ENCODE measurements at places on chromosomes 6 and 20. TPM values are rescaled to one million over a fixed set of nuclear protein-coding genes. Genes with fewer than 3 reads are reported as not detected.
A peak's percentile ranks its signal among the peaks of the same experiment; 100 is the strongest.

DNA sequence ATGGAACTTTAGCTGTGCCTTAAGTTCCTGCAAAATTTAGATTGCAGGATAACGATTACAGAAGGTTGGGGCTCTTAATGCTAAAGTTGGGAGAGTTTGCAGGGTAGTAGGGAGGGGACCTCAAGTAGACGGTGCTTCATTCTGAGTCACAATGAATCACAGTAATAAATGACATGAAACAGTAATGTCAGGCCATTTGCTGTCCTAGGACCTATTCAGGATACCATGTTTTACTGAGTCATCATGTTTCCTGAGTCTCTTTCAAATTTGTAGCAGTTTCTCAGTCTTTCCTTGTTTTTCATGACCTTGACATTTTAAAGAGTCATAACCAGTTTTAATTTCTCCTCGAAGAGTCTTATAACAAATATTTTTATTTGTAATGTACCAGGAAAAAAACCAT, 406.9 kb upstream of the MAP3K7 start:
- DNase-seq, result no peak

Gene CLIC5
- polyA plus RNA-seq, result 10.5 TPM

DNA sequence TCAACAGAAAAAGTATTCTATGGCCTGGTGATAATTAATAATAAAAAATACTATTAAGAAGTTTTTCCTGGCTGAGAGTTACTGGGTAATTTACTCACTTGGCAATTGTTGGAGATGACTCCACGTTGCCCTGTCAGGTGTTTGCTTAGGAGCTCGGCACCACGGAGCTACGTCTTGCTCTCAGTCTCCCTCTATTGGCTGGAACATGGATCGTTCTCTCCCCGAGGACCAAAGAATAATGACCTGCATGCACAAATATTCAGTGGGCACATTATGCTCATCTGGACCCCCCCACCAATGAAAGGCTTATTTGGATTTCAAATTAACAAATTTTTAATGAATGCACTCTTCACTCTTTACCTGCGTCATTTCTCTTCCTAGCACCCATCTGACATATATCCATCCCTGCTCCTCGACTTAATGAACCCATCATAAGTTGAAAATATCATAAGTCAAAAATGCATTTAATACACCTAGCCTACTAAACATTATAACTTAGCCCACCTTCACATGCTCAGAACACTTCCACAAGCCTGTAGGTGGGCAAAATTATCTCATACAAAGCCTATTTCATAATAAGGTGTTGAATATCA, 71.0 kb upstream of the CD83 start:
- DNase-seq, result peak; percentile 68

DNA sequence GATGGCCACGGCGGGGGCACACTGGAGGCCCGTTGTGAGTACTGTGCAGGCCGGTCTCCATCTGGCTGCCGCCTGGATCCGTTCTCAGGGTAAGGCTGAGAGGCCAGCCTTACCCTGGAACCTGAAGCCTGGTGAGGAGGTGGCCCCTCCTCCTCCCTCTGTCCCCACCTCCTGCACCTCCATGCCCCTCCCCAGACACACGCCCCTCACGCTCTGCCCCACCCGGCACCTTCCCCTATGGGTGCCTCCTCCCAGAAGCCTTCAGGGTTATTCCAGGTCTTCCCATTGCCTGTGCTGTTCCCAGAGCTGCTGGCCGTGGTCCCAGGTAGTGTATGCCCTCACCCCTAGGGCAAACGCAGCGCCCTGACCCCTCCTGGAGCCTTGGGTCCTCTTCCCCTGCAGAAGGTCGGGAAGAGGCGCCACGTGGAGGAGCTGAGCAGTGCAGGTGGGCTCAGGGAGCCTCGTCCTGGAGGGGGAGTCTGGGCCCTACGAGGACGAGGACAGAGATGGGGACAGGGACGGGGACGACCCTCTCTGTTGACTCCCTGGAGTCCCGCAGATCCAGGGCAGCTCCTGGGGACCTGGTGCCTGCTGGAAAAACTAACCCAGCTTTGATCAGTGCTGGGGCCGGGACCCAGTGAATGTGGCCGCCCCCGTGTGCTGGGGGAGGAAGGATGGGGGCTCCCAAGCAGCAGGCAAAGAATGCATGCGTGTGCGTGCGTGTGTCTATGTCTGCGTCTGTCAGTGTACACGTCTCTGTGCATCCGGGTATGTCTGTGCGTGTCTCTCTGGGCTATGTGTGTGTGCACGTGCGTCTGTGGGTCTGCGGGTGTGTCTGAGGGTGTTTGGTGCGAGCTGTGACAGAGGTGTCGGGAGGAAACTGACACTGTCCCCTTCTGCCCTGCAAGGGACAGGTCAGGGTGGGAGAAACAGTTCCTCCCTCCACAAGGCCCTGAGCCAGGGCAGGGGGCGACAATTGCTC, 8.2 kb upstream of the HRH3 start:
- DNase-seq, result no peak

Gene RIPOR2
- polyA plus RNA-seq, result 4.4 TPM

- no peak for DNase-seq
Observed at GRCh38 chr20:12179692-12180091, 262.0 kb downstream of the BTBD3 start.

GRCh38 chr6:139126255-139126654, 8.6 kb upstream of the HECA start:
- peak; percentile 87 for DNase-seq

DNA sequence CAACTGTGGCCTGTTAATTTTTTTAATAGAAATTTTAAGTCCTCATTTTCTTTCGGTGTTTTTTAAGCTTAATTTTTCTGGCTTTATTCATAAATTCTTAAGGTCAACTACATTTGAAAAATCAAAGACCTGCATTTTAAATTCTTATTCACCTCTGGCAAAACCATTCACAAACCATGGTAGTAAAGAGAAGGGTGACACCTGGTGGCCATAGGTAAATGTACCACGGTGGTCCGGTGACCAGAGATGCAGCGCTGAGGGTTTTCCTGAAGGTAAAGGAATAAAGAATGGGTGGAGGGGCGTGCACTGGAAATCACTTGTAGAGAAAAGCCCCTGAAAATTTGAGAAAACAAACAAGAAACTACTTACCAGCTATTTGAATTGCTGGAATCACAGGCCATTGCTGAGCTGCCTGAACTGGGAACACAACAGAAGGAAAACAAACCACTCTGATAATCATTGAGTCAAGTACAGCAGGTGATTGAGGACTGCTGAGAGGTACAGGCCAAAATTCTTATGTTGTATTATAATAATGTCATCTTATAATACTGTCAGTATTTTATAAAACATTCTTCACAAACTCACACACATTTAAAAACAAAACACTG, 10.1 kb downstream of the HFE start:
- peak; percentile 83 for DNase-seq

- DNase-seq, result no peak
Observed at GRCh38 chr6:22017272-22017671, 279.6 kb downstream of the PRL start.

Gene TINAG
- polyA plus RNA-seq, result not detected

DNA sequence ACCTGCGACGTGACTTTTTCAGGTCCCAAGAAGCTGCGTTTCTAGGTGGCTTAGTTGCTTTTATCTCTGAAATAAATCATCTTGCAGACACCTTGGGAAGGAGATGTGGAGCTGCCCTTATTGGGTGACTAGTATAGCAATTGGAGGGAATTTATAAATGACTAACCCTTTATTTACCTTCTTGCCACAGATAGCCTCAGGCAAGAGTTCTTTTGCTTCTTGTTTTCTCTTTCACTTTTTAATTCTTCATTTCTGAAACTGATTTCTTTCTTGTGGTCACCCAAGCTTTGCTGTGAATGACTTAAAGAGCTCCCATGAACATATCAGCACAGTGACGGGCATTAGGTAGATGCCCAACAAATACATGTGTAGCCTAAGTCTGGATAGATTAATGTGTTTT, 3.0 kb downstream of the ADGRF4 start:
- DNase-seq, result no peak

- DNase-seq, result peak; percentile 30
Observed at GRCh38 chr6:7674291-7674690, 51.6 kb upstream of the BMP6 start.

Gene LTA
- polyA plus RNA-seq, result not detected

Gene ACAT2
- polyA plus RNA-seq, result 179 TPM

DNA sequence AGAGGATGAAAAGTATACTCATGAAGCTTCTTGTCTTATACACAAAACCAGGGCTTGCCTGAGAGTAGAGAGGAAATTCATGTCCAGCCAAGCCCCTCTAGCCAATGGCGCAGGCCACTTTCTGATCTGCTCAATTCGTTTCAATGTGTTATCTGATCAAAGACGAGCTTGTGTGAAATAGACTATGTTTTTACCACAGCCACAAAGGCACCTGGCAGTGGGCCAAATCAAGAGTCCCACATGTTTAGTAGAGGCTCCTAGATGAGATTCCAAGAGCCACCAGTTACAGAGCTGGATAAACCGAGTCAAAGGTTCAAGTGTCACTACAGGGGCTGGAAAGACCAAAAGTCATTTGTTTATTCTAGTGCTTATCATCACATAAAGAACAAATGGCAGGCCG, 34.9 kb downstream of the GPLD1 start:
- no peak for DNase-seq

DNA sequence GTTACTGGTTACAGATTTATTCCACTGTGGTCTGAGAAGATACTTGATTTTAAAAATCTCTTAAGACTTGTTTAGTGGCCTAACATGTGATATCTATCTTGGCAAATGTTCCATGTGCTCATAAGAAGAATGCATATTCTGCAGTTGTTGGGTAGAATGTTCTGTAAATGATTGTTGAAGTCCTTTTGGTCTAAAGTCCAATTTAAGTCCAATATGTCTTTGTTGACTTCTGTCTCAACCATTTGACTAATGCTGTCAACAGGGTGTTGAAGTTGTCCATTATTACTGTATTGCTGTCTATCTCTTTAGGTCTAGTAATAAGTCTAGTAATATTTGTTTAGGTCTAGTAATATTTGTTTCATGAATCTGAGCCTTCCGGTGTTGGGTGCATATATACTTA, 387.8 kb upstream of the RUNX2 start:
- DNase-seq, result no peak

Gene EPHA7
- polyA plus RNA-seq, result 39.5 TPM

DNA sequence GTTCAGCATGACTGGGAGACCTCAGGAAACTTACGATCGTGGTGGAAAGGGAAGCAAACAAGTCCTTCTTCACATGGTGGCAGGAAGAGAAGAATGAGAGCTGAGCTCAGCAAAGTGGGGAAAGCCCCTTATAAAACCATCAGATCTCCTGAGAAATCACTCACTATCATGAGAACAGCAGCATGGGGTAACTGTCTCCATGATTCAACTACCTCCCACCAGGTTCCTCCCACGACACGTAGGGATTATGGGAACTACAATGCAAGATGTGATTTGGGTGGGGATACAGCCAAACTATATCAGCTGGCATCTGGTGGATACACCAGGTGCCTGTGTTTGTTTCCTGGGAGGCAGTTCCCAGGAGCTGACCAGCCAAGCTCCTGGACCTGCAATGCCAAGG, 4.9 kb downstream of the DDO start:
- no peak for DNase-seq

- DNase-seq, result peak; percentile 91
Observed at GRCh38 chr6:41917528-41917927, 3.4 kb downstream of the MED20 start.

GRCh38 chr6:148407372-148407771, 64.7 kb downstream of the SASH1 start:
- DNase-seq, result no peak

Gene RFX6
- polyA plus RNA-seq, result not detected

Gene PRICKLE4
- polyA plus RNA-seq, result 6.4 TPM

GRCh38 chr20:24814556-24815195, 134.4 kb upstream of the CST7 start:
- no peak for DNase-seq

- DNase-seq, result no peak
Observed at GRCh38 chr6:16503970-16504415, 257.3 kb downstream of the ATXN1 start.

Gene SULF2
- 2.8 TPM for polyA plus RNA-seq

- DNase-seq, result no peak
Observed at GRCh38 chr20:11178946-11179654, 505.3 kb upstream of the JAG1 start.

DNA sequence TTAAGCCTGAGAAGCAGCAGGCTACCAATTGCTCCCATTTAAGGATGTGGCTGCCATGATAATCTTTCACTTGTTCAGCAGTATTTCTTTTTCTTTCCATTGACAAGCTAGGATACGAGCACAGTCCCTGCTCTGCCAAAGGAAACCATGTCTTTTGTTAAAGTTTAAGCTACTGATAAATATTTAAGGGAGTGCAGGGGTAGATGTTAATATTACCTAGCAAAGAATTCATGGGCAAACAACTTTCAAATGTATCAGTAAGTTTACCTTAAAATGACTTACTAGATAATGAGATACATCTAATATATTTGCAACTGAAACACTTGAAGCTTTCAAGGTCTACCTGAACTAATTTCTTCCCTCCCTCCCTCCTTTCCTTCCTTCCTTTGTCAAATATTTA, 77.3 kb downstream of the OPN5 start:
- DNase-seq, result no peak

DNA sequence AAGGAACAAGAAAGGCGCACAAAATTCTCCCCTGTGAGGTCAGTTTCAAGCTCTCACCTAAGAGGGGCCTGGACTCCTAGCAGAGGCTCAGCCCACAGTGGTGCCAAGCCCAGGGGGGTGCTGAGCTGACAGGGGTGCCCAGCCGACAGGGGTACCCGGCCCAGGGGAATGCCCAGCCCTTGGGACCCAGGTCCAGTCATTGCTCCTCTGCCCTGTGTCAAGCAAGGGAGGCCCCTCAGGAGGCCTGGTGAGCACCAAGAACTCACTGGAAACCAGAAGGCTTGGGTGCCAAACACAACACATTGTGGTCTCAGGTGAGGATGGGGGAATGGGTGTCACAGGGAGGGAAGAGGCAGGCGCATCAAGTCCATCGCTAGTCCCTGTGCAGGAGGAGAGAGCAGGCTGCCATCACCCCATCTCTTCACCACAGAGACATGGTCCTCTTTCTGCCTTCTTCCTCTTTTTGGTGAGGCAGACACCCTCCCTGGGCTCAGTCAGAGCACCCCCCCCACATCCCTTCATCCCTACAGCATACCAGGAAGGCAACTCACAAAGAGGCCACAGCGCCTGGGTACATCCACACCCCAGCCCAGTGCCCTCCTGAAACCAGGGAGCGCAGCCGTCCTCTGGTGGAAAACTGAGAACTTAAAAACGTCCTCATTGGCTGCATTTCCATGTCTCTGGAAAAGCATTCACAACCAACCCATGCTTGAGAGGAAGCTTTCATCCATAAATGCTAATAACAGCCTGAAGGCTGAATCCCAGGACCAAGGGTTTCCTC, 111.3 kb downstream of the BANF2 start:
- DNase-seq, result no peak

- no peak for DNase-seq
Observed at GRCh38 chr20:41819436-41819835, 201.3 kb upstream of the CHD6 start.

DNA sequence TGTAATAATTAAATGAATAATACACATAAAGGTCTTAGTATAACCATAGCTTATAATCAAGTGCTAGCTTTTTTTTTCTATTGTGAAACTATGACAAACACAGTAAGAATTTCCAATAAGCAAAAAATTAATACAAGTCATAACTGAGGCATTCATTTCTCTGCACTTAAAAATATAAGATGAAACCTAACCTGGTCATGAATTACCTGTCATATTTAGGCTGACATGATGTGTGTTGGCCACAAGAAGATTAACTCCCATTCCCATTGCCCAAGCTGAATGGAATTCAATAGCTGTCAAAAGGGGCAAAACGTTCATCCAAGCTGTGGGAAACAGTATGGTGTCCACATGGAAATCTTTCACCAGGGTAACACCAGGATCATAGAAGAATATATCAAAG, 5.4 kb downstream of the VNN2 start:
- DNase-seq, result no peak

Gene DSP
- 237 TPM for polyA plus RNA-seq

GRCh38 chr6:45278367-45278766, 49.8 kb upstream of the RUNX2 start:
- peak; percentile 8 for DNase-seq

GRCh38 chr6:127641905-127642304, 64.9 kb downstream of the C6orf58 start:
- peak; percentile 49 for DNase-seq
